ENCODE measurements at places on chromosomes 3 and 15. TPM values are rescaled to one million over a fixed set of nuclear protein-coding genes. Genes with fewer than 3 reads are reported as not detected.

STX19 gene
- not detected for polyA plus RNA-seq

XXYLT1 gene
- 3.4 TPM for polyA plus RNA-seq

SEMA6D gene
- polyA plus RNA-seq, result 0.52 TPM

CCR8 gene
- polyA plus RNA-seq, result not detected

SST gene
- not detected for polyA plus RNA-seq

DZIP1L gene
- 2.5 TPM for polyA plus RNA-seq

CPLX3 gene
- polyA plus RNA-seq, result 207 TPM

EBLN2 gene
- 0.45 TPM for polyA plus RNA-seq

PAK6 gene
- polyA plus RNA-seq, result 0.38 TPM

SCN11A gene
- polyA plus RNA-seq, result 0.26 TPM

ZNF445 gene
- 3.4 TPM for polyA plus RNA-seq

POTEB2 gene
- polyA plus RNA-seq, result not detected
